ENCODE measurements at places on chromosomes 4 and X.

DNA sequence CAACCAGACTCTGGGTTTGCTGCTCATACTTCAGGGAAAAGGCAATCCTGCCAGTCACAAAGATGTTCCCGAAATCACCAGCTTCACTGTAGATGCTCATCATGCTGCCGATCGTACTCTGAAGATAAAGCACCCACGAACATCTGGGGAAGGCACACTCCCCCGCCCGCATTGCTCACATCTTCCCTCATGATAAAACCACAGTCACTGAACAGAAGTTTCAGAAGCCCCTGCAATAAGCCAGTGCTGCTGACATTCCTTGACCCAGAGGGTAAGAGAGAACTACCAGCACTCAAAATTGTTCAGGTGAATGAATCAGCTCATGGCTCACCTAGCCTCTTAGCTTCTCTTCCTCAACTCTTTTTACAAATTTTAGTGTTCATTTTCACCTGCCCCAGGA lies 43.1 kb downstream of the SRPX2 start:
- DNase-seq, result peak; percentile 41

- no peak for DNase-seq
These were observed 829.3 kb downstream of the SH3BGRL start for GRCh38 chrX:82031250-82031649.

DNA sequence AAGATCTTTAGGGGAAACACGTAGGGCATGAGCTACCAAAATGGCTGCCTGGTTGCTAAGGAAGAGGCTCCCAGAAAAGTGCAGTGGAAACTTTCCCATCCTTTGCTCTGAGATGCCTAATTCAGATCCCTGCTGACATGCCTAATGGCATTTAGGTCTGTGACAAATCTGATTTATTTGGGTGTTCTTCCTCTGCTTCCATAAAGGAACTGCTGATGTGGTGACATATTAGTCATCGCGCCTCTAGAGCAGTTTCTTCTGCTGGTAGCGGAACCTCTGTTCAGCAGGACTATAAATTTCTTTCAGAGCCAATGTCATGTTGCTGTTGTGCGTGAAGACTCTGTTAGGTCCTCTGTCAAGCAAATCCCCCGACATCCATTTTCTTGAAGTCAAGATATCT lies 310.0 kb downstream of the PDHA2 start:
- DNase-seq, result no peak

DNA sequence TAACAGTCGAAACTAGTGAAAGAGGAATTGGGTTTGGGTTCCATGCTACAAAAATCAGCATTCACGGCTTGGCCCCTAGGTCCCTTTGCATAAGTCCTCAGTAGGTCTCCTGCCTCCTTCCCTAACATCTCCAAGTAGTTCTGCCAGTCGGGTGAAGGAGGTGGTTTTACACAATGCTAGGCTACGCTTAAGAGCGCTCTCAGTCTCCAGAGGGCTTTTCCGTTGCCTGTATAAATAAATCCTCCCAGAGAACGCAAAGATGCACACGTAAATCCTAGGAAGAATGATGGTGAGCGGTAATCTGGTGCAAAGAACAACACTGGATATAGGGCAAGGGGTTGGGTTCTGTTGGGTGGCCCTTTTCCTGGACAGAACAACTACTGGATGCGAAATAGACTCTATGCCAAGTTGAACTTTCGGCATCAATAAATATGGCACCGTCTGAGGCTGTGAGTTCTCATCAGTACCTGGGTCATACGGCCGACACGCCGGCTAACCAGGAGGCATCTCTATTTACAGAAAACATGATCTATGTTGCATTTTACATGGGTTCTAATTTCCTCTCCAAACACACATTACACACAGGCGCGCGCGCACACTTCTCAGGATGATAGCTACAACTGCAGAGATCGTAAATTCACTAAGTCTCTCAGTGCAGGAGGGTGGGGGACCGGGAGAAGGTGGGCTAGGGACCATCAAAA lies 1.3 kb downstream of the CAMK2D start:
- DNase-seq, result peak; percentile 45

GRCh38 chrX:53281963-53282695 lies 745 bp upstream of the IQSEC2 start:
- no peak for DNase-seq

DNA sequence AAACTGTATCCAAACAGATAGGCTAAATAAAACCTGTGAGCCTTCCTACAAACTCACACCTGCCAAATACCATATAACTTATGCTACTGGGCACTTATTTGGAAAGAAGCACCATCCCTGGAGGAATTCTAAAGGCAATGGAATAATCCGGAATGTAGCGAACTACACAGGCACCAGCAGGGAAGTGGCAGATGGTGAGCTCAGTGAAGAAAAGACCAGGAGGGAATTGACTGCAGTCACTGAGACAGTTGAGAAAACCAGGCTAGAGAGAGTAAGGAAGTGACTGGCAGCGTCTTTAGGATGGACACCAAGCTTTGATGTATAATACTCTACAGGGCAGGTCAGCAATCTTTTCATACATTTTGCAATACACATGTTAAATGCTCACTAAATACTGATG lies 16.3 kb downstream of the NDNF start:
- no peak for DNase-seq

- DNase-seq, result no peak
These were observed 92.6 kb upstream of the NLRP2B start for GRCh38 chrX:57772637-57773036.

DNA sequence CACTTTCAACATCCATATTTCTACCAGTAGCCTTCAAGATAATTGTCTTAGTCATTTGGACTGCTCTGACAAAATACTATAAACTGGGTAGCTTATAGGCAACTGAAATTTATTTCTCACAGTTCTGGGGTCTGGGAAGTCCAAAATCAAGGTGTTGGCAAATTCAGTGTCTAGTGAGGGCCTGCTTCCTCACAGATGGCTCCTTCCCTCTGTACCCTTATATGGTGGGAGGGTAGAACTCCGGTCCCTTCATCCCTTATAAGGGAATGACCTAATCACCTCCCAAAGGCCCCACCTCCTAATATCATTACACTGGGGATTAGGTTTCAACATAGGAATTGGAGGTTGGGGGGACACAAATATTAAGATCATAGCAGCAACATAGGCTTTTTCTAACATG lies 7.4 kb upstream of the TBC1D25 start:
- no peak for DNase-seq

DNA sequence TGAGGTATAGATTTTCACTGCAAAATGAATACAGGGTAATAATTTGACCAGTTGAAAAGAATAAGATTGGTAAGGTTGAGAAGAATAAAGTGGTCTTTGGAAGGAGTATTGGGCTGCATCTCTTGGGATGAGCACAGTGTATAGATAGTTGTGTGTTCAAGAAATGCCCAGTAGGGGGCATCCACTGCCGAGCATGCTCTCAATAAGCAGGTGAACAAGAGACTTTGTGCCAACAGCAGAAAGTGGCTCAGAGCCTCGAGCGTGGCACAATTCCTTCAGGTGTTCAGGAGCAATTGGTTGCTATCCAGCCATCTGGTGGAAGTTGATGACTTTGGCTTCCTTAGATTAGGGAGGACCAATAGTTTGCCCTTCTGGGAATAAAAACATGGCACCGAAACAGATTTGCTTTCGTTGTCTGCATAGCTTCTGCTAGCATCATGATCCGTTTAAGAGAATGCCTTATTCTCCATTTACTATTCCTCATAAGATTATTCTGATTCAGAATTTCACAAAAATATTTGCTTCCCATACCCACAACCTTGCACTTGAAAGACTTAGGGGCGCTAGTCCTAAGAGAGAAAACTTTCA lies 258.1 kb upstream of the NEIL3 start:
- peak; percentile 32 for DNase-seq

GRCh38 chr4:31411565-31411964 lies 691.4 kb downstream of the PCDH7 start:
- no peak for DNase-seq

- no peak for DNase-seq
These were observed 19.2 kb downstream of the MAGEB17 start for GRCh38 chrX:16186380-16187007.

GRCh38 chr4:99841129-99841528 lies 24.5 kb downstream of the DAPP1 start:
- no peak for DNase-seq

- DNase-seq, result no peak
These were observed 2234.4 kb downstream of the ARAP2 start for GRCh38 chr4:34009951-34010350.

DNA sequence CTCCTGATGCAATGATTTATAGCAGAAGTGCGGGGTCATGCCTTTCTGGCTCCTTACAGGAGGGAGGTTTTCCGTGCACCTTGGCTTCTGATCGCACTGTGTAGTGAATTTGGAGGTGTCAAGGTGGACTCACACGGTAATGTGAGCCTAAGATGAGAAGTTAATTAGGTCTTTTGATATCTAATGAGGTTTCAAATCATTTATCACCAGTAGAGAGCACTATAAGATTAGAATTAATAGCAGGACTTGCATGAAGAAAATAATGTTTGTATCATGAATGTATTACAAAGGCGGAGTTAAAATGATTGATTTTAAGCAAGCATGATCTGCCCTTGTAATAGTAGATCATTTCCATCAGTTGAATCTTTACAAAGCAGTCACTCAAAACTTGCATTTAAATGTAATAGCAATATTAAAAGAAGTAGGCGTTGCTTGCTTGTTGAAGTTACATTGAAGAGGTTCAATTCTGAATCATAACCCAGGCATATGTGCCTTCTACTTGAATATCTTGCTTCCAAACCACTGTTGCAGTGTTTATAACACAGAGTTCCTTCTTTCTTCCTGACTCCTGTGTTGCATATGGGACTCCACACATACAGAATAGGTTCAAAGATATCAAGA lies 152.1 kb downstream of the FMR1NB start:
- no peak for DNase-seq

DNA sequence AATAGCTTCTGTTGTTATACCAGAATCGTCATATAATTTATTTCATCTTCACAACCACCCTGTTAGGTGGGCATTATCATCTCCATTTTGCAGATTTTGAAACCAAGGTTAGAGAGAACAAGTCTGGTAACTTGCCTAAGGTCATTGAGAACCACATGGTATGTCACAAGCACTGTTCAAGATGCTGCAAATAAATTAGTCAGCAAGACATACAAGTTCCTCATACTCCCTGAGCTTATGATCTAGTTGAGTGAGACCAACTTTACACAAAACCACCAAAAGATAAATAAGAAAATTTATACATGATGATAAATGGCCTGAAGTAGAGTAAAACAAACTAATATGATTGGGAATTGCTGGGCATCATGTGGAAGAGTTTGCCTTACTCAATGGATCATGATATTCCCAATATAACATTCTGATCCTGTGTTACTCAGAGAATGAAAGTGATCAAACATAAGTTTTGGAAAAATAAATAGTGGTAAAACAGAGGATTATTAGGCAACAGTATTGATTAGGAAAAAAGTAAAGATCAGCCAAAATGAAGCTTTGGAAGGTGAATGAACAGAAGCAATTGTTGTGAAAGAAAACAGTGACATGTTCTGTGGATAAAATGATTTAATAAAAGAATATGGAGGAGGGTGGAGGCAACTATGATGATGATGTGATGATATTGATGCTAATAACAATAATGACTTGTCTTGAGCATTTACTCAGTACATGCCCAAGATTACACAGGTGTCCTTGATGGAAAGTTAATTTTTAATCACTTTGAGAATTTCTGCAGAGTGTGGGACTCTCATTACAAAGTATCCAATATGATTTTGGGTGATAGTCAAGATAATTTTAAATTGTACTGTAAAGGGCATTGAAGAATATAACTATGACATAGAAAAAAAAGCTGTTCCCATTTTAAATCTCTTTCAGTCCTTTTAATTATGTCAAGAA lies 34.1 kb upstream of the IL1RAPL1 start:
- no peak for DNase-seq

DNA sequence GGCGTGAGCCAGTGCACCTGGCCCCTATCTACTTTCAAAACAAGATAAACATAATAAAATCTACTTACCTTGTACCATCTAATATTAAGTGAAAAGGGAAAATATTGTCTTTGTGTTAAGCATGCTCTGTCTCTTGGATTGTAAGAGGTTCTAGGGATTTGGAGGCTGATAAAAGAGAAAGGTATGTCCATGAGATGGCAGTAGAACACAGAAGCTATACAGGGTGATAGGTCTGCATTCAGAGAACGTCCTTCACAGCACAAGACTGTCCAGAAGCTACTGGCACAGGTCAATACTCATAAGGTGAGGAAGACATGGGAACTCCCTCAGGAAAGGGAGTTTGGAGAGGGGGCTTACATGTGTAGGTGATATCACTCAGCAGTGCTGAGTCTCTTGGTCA lies 135.5 kb downstream of the TMEM47 start:
- no peak for DNase-seq

GRCh38 chrX:56564164-56564885 lies 898 bp downstream of the UBQLN2 start:
- DNase-seq, result peak; percentile 44

DNA sequence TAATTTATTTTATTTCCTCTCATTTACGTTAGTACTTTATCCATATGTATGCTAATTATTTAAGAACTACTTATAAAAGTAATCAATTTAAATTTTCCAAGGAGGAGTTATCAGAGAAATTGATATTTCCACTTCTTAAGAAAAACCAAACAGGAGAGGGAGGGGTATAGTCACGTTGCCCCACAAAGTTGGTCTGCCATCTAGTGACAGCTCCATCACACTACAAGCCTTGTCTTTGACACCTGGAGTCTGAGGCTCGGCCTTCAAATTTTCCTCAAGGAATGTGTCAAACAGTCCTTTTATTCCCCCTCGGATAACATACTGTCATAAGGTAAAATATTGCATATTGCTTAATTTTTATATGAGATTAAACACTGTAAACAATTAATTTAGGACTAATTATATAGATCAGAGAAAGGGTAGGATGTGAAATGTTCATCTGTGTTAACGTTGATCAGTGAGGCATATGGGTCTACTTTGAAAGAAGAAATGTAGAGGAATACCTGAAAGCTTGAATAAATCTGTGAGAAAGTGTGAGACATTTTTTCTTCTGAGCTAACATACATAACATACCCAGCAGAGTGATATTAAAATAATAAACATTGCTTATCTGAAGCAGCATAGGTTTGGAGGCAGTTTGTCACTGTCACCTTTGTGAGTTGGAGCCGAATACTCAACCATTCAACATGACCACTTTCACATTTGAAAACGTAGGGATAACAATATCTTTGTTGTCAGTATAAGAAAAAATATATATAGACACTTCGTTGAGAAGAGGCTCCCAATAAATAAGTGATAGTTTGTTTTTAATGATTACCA lies 114.4 kb downstream of the GLRA3 start:
- peak; percentile 19 for DNase-seq
